ENCODE measurements at places on chromosomes 13 and 19. TPM values are rescaled to one million over a fixed set of nuclear protein-coding genes. Genes with fewer than 3 reads are reported as not detected.

Gene CPAMD8
- total RNA-seq: 8.5 TPM

Gene KIR3DL2
- total RNA-seq: not detected

Gene C1QTNF9B
- not detected for total RNA-seq

Gene TYROBP
- total RNA-seq: 5.5 TPM

Gene ATCAY
- 105 TPM for total RNA-seq

Gene CEACAM8
- not detected for total RNA-seq

Data from diencephalon (tissue), 1 donor.